T-cell (primary cell): ENCODE measurements at places on chromosomes 5 and 9.

DNA sequence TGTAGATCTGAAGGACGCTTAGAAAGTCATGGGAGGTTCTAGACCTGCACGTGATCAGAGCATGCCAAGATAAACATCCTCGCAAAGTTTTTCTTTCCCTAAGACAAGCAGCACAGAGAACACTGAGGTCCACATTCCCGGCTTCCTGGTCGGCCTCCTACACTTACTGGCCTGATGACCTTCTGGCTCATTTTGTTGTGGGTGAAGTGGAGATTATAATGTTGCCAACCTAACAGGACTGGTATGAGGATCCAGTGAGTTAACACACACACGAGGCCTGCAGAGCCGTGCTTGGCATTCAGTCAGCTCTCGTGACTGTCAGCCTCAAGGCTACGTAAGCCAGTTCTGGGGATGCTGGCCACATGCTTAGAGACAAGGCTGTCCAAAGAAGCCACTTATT lies 186.0 kb downstream of the TENT4A start:
- no peak for DNase-seq

- DNase-seq, result no peak
These were observed 8.8 kb downstream of the PRXL2C start for GRCh38 chr9:96646081-96646991.

DNA sequence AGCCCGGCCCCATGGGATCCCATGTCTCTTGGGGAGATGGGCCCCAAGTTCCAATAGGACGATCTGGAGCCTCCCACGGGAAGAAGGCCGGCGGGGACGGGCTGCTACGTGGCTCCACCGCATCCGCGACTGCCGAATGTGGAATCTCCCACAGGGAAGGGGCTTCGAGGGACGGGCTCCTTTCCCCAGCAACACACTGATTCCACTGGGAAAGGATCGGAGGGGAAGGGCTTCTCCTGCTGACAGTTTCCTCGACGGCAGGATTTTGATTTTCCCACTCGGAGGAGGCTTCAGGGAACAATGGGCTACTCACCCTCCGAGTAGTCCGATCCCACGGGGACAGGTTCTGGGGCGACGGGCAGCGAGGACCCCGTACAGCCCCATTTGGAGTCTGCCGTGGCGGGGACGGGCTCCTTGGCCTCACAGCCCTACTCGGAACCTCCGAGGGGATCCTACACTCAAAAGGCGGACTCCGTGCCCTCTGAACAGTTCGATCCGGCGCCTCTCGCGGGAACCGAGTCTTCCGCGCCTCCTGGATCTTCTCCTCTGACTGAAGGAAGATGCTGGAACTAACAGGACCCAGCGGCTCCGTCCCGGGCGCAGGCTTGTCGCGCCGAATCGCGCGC lies 1.3 kb downstream of the PROB1 start:
- no peak for DNase-seq

GRCh38 chr5:180140079-180140554 lies 68.6 kb upstream of the RNF130 start:
- no peak for DNase-seq

GRCh38 chr5:97923997-97924396 lies 741.0 kb upstream of the RIOK2 start:
- DNase-seq, result no peak

- DNase-seq, result no peak
These were observed 202.9 kb upstream of the PANK3 start for GRCh38 chr5:168781941-168782571.

- DNase-seq, result no peak
These were observed 43.6 kb downstream of the CCDC192 start for GRCh38 chr5:127746756-127747155.

DNA sequence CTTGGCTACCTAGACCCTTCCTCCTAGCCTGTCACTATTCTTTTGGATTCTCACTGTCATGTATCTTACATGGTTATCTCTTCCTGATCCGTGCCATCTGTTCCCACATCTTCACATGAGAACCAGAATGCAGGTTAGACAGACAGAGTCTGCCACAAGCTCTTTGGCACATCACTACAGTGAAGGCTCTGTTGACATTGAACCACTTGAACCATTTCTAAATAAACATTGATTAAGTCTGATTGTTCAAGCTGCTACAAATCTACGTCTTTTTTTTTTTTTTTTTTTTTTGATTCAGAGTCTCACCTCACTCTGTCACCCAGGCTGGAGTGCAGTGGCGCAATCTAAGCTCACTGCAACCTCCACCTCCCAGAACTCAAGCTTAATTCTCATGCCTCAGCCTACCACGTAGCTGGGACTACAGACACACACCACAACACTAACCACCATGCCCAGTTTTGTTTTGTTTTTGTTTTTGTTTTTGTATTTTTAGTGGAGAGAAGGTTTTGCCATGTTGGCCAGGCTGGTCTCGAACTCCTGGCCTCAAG lies 85.1 kb upstream of the LRRTM2 start:
- DNase-seq, result no peak

GRCh38 chr5:135462304-135462703 lies 10.2 kb upstream of the TIFAB start:
- peak; percentile 52 for DNase-seq

- no peak for DNase-seq
These were observed 379.2 kb upstream of the IRX1 start for GRCh38 chr5:3216386-3216785.

GRCh38 chr9:111198936-111199335 lies 131.1 kb downstream of the OR2K2 start:
- DNase-seq, result no peak

DNA sequence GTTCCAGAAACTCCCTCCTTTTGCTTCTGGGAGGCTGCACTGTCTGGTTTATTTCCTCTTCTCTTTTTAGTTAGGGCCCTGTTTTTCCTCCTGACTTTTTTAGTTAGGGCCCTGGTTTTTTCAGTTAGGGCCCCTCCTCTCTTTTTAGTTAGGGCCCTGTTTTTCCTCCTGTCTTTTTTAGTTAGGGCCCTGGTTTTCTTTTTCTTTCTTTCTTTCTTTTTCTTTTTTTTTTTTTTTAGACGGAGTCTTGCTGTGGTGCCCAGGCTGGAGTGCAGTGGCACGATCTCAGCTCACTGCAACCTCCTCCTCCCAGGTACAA lies 15.1 kb downstream of the GSN start:
- no peak for DNase-seq

- DNase-seq, result no peak
These were observed 544 bp downstream of the FNBP1 start for GRCh38 chr9:130042406-130042884.
